ENCODE measurements at places on chromosomes 1 and 21.
A peak's percentile ranks its signal among the peaks of the same experiment; 100 is the strongest.

- DNase-seq, result no peak
Observed at GRCh38 chr21:34360488-34361241, 3.1 kb upstream of the KCNE2 start.

GRCh38 chr1:97781762-97782337 lies 139.0 kb downstream of the DPYD start:
- no peak for DNase-seq

- DNase-seq, result peak; percentile 99
Observed at GRCh38 chr1:145859491-145860023, 676 bp upstream of the PIAS3 start.

- no peak for DNase-seq
Observed at GRCh38 chr1:55107101-55107500, 67.8 kb downstream of the PCSK9 start.

DNA sequence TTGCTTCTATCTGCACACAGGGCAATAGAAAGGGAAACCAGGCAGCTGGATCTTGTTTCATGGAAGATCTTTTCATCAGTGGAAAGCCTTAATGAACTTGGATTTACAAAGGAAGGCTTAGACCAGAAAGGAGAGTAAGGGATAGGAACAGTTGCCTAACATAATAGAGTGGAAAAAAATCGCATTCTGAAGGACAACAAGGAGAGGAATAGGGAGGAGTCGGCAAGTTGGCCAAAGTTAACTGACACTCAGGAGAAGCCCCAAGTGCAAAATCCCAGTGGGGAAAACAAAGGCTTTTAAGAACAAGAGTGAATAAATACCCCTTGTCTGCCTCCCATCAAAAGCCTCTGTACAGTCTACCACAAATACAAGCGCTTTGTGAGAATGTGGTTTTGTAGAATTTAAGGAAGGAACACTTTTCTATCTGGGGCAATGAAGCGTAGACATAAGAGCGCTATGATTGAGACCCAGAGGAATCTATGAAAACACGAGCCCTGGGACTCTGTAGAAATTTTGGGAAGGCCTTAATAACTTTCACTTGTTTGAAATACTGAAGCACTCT lies 74.1 kb downstream of the ZNF648 start:
- DNase-seq, result peak; percentile 62

GRCh38 chr1:110404401-110404800 lies 3.1 kb downstream of the LAMTOR5 start:
- DNase-seq, result no peak

GRCh38 chr1:197683895-197684553 lies 91.3 kb downstream of the DENND1B start:
- DNase-seq, result no peak

DNA sequence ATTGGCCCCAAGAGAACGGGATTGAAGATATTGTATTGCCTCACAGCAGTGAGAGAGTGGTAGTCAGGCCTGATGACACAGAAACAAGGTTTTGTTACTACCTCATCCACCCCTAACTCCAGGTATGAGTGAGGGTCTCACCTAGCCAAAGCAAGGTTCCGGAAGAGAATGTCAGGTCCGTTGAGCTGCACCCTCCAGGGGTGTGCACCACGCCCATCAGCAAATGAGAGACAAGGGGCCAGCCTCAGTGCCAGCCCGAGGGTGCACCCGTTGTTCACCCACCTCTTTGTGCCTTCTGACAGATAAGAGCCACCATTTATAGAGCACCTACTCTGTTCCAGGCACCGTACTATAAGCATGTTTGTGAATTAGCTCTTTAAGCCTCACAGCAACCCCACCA lies 121.9 kb upstream of the IPO9 start:
- DNase-seq, result no peak

DNA sequence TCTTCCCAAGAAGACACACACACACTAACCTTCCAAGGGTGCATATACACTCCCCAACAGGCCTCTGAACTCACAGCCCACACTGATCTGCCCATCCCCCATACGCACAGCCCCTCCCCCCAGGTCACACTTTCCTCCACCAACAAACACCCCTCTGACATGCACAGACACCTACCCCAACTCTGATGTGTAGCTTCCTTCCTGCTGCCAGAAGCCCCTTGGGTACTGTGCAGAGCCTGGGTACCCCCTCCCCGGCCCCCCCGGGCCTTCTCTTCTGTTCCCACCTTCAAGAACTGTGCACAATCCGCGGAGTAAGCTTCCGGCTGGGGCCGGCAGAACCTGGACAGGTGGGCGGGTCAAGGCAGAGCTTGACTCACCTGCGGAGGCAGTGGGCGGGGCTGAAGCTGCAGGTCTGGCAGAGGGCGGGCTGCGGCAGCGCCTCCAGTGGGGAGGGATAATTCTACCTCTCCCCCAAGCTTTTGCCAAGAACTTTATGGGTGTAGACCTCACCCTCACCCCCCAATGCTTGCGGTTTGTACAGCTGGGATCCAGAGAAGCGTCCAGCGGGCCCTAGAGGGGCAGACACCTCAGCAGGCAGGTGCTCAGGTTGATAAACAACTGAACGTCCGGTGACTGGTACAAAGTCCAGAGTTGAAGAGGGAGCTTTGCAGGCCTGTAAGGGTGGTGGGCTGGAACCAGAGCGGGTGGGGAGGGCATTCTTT lies at the start of gene C1orf210:
TSS of gene C1orf210 (minus strand) at position 313 of the 722 bp plus-strand sequence. CDS start 2,311 bp downstream, outside the sequence.
- no peak for DNase-seq

DNA sequence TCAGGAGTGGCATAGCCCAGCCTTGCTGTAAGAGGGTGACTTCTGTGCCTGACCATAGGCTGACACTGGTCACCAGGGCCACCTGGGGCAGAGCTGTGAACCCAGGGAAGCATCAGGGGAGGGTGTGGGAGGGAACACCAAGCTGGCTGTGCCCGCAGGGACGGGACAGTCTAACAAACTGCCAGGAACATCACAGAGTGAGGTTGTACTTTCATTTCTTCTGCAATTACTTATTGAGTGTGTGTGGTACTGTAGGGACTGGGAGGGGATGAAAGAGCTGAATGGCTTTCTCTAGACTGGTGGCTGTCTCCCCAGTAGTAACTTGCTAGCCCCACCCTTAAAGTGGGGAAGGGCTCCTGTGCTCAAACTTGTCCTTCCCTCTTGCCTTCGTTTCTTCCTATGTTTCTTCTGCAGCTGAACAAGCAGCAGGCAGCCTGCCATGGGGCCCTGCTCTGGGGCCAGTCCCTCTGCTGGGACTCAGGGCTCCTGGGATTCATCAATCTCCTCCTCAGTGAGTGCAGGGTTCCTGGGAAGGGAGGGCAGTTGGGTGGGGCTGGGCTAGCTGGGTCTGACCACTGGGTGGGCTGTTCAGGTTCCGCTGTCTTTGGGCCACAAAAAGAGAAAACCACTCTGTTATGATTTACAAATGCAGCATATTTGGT lies 39.7 kb upstream of the ETV3 start:
- no peak for DNase-seq

GRCh38 chr21:36858320-36858957 lies 108.0 kb downstream of the HLCS start:
- no peak for DNase-seq

GRCh38 chr1:29410476-29410875 lies 174.2 kb downstream of the PTPRU start:
- DNase-seq, result no peak

GRCh38 chr1:226981838-226982237 lies 41.7 kb downstream of the COQ8A start:
- DNase-seq, result no peak

DNA sequence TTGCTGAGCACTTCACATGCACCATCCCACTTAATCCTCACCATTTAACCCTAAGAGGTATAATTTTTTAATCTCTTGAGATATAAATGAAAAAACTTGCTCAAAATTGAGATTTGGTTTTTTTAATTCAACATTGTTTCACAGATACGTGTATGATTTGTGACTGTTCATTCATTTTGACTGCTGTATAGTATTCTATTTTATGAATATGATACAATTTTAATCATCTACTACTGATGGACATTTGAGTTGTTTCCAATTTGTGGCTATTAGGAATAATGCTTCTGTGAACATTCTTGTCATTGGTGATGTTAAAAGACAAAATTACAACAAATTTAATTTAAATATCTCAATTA lies 617 bp upstream of the ZMYM6 start:
- DNase-seq, result no peak

GRCh38 chr1:177591155-177591554 lies 378.7 kb downstream of the SEC16B start:
- no peak for DNase-seq

DNA sequence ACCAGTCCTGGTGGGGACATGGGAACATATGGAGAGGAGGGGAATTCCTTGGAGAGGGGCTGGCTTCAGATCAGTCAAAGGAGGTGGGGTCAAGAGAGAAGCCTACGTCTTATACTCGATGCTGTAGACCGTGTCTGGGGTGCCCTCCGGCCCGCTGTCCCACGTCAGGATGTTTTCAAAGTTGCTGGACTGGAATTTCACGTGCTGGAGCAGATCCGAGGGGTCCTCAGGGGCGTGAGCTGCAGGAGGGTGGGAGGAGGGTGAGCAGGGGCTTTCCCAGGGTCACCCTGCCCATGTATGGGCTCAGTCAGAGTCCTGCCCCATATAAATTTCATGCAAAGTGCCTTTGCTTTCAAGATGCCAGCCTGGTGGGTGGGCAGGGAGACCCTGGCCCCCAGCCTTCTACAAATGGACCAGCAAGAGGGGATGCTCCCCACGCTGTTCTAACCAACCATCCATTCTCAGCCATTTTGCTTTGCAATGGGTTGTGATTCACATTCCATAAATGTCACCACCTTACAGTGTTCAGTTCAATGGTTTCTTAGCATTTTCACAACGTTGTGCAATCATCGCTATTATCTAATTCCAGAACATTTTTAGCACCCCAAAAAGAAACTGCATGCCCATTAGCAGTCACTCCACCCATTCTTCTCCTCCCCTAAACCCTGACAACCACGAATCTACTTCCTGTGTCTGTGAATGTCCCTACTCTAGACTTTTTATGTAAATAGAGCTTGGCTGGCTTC lies 4.3 kb downstream of the IL22RA1 start:
- DNase-seq, result no peak

DNA sequence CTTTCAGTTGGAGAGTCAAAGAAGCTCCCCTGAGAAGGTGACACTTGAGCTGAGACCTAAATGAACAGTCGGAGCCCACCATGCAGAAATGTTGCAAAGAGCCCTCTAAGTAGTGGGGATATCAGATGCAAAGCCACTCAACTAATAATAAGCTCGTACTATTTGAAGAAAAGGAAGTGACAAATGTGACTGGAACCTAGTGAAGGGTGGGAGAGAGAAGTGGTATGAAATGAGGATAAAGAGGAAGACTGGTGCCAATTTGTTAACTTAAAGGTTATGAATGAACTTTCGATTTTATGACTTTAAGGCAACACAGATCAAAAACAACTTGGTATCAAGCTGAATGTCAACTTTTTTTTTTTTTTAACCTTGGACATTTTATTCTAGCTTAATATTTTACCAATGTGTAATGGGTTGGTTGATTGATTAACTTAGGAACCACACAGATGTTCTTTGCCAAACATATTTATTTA lies 14.7 kb downstream of the LYPLAL1 start:
- DNase-seq, result no peak

DNA sequence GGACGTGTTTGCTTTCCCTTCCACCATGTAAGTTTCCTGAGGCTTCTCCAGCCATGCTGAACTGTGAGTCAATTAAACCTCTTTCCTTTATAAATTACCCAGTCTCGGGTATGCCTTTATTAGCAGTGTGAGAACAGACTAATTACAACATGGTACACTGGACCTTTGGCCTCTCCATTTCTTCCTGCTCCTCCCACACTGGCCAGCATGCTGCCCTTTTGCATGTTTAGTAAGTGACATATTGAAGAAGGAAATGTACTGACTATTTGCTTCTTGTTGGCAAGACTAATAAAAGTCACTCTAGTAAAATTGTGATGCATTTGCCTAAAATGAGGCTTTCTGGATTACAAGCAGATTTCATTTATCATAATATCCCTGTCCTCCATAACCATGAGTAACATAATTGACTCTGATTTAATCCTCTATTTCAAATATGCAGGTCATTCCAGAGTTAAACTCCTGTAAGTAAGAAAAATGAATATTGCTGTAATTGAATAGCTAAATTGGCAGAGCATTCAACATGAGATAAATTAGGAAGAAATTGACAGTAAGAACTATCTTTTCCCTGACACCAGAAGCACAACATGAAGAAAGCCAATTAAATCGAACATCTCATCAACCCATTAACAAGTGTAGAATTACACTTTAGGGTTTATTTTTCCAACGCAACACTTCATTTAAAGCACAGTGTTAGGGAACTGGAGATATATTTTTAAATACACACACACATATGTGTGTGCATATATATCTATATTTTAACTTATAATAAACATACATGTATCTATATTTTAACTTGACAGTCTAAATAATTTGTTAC lies 427.8 kb upstream of the ZP4 start:
- no peak for DNase-seq

- DNase-seq, result no peak
Observed at GRCh38 chr21:42321231-42321630, 6.0 kb upstream of the TFF3 start.

GRCh38 chr1:1761504-1762376 lies 16.5 kb downstream of the NADK start:
- no peak for DNase-seq

DNA sequence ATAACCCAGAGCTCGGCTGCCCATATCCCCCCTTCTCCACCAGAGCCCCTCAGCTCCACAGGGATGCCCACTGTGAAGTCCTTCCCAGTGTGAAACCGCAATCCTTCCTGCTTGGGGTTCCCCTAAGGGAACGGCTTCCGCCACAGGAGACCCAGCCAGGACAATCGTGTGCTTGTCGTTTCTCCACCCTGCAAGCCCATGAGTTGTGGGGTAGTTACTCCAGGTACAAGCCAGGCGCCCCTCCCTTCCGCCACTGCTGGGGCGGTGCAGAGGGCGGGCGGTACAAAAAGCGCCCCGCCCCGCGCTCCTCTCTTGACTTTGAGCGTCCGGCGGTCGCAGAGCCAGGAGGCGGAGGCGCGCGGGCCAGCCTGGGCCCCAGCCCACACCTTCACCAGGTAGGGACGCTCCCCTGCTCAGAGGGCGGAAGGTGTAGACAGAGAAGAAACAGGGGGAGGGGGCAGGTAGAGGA lies at the start of gene TINAGL1:
TSS of gene TINAGL1 (plus strand) at position 315 of the 469 bp plus-strand sequence. CDS start 634 bp downstream, outside the sequence.
- DNase-seq, result no peak

DNA sequence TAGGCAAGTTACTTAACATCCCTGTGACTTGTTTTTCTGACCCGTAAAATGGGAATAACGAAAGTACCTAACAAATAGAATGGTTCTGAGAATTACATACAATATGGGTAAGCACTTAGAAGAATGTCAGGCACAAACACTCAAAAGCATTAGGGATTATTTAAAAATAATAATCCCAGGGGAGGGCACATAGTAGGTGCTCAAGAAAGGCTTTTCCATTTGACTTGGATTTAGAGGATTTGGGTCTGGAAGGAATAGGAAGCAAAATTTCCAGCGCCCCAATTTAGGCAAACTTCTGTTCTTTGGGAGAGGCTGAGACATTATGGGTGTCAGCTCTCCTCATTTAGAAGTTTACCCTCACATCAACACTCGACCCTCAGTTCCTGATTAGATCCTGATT lies 115.5 kb downstream of the SYF2 start:
- DNase-seq, result no peak
